ENCODE measurements at places on chromosomes 7 and 10.

DNA sequence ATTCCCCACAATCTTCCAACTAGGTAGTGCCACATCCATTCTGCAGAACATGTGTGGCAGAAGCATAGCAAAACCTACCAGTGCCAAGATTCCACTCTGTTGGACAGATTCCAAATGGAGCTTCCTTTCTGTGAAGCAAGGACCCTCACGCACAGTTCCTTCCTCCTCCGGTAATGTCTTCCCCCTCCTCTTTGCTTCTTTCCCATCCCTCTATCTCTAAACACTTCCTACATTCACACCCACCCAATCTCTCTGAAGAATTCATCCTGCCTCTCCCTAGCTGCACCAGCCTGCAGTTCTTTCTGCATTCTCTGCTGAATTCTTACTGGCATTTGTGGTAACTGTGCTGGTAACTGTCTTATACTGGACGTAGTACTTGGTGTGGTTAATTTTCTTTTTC lies 124.9 kb downstream of the RNLS start:
- DNase-seq = no peak

DNA sequence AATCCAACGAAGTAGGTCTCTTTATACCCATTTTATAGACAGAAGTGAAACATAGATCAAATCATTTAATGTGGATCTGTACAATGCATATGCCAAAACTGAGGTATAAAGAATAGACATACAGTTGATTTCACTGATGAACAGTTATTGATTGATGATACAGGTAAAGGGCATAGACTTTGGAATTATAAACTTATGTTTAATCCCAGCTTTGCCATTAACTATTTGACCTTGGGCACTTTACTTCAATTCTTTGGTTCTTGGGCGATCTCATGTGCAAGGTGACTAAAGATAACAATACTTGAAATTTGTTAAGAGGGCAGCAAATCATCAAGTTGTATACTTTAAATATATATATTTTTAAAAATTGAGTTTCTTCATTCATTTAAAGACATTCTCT lies 28.6 kb downstream of the FRA10AC1 start:
- no peak for DNase-seq

GRCh38 chr10:91049988-91050360 lies 129.1 kb upstream of the ANKRD1 start:
- DNase-seq = no peak

DNA sequence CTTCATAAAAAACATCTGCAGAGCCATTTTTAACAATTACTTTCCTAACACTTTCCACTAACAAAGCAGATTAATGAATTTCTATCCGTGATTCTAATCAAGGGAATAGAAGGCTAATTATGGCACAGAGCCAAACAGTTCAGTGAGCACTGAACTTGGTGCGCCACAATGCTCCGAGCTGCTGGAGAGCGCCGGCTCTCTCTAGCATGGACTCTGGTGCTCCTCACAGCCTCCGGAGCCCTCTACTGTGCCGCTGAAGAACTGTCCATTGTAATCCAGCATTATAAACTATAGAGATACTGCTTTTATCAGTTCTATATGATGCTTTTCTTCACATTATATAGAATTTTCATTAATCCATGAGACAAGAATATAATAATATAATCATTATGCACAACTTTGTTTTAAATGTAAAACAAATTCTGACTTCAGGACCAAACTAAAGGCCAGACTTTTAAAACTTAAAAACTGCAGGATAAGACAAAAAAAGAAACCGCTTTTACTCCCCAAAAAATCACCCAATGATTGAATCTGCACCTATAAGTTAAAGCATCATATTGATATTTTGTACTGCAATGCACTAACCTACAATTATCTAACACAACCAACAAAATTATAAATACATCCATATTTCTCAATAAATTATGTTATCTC lies 123.6 kb downstream of the RNF32 start:
- DNase-seq = no peak

GRCh38 chr10:85847085-85847484 lies 519.5 kb downstream of the GRID1 start:
- no peak for DNase-seq

DNA sequence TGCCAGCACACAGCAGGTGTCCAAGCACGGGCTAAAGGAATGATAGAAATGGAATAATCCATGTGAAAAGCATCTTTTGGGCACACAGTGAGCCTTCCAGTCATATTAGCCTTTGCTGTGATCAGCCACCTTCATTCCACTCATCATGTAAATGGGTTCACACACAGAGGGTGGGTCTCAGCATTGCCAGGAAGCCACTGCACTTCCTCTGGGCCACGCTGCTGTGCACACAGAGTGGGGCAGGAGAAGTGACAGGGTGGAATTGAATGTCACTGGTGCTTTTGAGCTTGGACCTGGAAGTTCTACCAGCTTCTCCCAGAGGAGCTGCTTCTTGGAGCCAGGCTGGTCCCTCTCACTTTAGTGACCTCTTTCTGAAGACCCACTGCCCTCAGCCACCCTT lies 203.5 kb downstream of the USP6NL start:
- no peak for DNase-seq

DNA sequence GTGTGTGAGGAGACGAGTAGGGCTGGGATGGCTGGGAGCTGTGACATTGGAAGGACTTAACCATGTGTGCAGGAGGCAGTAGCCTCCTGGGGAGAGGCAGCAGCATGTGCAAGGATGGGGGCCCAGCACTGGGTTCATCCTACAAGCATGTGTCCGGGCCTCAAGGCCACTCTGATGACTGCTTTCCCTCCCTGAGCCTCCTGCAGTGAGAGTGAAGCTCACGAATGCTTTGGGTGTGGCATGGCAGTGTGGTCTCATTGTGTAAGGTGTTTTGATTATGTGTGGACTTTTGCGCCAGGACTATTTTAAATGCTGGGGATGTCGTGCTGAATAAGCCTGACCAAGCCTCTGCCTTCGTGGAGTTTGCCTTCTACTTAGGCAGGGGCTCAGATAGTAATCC lies 122.0 kb upstream of the INSYN2A start:
- DNase-seq = no peak

DNA sequence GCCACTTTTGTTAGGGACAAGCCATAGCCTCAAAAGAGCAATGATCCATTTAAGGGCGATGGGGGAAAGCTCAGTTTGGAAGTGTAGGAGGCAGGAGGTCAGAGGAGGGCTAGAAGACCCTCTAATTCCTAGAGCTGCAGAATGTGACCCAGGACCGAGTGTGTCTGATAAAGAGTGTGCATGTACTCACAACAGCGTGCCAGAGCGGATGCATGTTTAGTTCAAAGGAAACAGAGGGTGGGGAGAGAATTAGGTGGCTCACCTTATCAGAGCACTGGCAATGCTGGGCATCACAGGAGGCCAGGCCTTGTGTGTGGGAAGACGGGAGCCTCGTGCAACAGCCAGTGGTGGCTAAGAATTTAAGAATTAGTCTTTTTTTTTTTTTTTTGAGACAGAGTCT lies 133.9 kb upstream of the COBL start:
- no peak for DNase-seq

GRCh38 chr7:154383045-154383444 lies 330.8 kb downstream of the DPP6 start:
- no peak for DNase-seq

DNA sequence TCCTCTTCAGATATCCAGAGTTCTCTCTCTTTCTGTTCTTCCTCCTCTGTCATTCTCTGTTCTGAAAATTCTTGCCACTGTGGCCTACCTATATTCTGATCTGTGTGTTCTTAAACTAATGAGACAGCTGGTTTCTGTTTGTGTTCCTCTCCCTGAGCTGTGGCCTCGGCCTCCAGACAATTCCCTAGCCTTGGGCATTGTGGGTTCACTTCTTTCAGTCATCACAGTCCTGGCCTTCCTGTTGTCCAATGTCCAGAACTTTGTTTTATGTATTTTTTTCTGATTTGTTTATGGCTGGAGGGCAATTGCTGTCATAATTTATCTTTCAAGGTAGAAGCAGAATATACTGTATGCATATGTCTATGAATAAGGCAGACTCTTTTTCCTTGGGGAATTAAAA lies 173.2 kb upstream of the MTPN start:
- no peak for DNase-seq

- DNase-seq = no peak
Measured at GRCh38 chr10:33571616-33572015, 237.1 kb upstream of the NRP1 start.

GRCh38 chr10:79051766-79052165 lies 17.0 kb upstream of the ZMIZ1 start:
- no peak for DNase-seq

- DNase-seq = no peak
Measured at GRCh38 chr7:47455872-47456185, 126.1 kb downstream of the TNS3 start.

GRCh38 chr10:1410032-1410431 lies 327.3 kb downstream of the ADARB2 start:
- no peak for DNase-seq

GRCh38 chr10:10803278-10803677 lies 214.4 kb upstream of the CELF2 start:
- no peak for DNase-seq

GRCh38 chr7:121901026-121901425 lies 28.1 kb downstream of the PTPRZ1 start:
- no peak for DNase-seq

GRCh38 chr7:54877683-54878082 lies 118.7 kb upstream of the SEC61G start:
- DNase-seq = no peak

GRCh38 chr10:76624470-76624869 lies 1013.1 kb downstream of the KCNMA1 start:
- no peak for DNase-seq

GRCh38 chr7:93575555-93576399 lies 1.3 kb upstream of the CALCR start:
- no peak for DNase-seq

- DNase-seq = no peak
Measured at GRCh38 chr7:108308903-108309302, 147.3 kb downstream of the NRCAM start.

DNA sequence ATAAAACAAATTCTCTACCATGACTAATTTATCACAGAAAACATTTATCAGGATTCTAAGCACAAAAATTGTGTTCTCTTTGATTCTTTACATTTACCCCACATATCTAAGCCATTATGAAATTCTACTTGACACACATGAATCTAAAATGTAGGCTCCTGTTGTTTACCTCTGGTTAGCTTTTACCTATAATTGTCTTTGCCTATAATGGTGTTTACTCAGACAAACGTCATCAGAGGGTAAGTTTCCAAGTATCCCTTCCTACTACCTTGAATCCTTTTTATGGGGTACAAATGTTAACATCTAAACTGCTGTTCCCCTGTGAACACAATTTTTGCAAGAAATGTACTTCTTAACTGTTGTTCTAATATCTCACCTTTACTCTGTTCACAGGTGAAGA lies 63.5 kb downstream of the MINDY3 start:
- DNase-seq = no peak

GRCh38 chr10:84789026-84789425 lies 460.6 kb downstream of the CCSER2 start:
- no peak for DNase-seq

DNA sequence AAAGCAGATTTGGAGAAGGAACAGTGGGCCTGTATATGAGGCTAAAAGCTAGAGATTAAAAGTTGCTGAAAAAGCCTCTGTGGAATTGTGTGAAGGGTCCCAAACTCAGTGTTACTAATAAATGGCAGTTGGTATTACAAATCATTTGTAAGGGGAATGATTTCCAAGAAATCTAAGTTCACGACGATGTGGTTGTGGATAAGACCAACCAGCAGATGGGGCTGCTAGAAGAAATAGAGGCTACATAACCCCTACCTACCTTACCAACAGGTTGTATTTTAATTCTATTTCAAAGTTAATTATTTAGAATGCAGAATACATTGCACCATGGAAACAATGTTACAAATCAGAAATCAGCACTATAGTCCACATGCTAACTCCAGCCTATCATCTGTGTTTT lies 377.1 kb downstream of the HPSE2 start:
- DNase-seq = no peak
